ENCODE measurements at places on chromosomes 12 and 14.
A peak's percentile ranks its signal among the peaks of the same experiment; 100 is the strongest.

DNA sequence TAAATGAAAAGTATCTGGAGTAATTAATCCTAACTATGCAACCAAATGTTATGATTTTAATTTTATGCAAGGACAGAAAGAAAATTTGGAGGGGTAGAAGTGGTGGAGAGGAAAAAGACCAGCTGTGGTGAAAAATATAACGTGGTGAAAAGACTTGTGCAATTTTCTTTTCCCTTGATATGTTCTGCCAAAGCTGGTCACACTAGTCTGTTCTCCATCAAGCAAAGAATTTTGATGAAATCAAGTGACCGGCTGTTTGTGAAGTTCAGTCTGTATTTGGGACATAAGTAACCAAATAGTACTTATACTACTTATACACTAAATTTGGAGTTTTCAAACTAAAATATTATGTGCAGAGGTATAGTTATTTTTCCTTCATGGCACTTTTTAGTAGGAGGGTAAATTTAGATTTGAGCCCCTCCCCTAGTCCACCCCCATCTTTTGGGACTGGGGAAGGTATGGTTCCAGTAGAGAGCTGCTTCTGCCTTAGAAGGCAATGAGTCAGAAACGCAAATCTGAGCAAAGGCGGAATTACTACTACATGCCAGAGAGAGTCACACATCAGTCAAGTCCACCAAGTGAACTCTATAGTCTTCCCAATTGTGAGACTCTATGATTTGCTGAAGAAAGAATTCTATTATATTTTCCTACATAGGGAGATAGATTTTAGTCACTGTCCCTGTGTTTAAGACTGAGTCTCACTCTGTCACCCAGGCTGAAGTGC lies 229.7 kb downstream of the SLC25A21 start:
- peak; percentile 24 for DNase-seq

DNA sequence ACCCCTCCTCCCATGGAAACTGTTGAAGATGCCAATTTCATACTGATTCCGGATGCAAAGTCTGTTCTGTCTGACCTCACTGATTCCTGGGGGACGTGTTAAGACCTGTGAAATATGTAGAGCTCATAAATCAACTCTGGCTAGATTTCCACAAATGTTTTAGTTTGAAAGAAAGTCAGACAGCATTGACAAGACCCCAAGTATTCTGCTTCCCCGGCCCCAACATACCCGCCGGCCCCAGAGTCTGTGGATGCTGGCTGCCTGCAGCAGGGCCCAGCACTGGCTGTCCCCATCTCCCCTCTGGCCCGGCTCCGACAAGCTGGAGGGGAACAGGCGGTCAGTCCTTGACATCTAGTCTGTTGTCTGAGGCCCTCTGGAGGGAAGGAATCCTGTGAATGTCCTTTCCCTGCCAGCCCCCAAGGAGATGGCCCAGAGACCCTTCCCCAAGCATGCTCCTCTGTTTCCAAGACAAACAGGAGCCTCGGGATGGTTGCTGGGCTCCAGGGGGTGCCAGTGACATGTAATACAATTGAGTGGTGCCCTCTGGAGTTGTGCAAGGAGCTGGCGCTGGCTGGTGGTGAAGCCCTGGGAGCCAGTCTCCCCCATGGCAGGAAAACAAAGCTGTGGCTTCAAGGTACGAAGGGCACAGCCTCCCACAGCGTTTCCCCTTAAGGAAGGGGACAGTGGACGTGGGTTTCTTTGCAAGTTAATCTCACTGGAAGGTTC lies 22.3 kb downstream of the FBLN5 start:
- DNase-seq = peak; percentile 83

DNA sequence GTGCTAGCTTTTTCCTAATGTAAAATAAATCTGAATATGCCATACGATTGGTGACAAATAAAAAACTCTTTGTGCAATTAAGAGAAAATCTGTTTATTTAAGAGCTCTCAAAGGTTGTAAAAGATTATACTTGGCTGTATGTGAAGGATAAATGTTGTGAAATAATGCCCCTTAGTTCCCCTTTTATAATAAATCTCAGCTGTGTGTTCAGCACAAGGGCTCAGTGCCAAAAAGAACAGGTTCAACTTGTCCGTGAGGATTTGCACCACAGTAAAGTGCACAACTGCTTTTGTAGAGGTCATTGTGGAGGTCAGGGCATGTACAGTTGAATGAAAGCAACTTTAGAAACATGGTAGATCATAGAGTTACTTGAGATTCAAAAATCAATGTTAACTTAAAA lies 118.6 kb downstream of the TRMT5 start:
- peak; percentile 6 for DNase-seq

- peak; percentile 97 for DNase-seq
Measured at GRCh38 chr14:72643317-72643801, 250.5 kb downstream of the DPF3 start.

- DNase-seq = no peak
Measured at GRCh38 chr14:68983191-68983590, 4.1 kb upstream of the ACTN1 start.

- DNase-seq = peak; percentile 31
Measured at GRCh38 chr12:53481939-53482586, 17.2 kb downstream of the MAP3K12 start.

- DNase-seq = no peak
Measured at GRCh38 chr12:130816097-130816496, 23.0 kb downstream of the STX2 start.

- DNase-seq = peak; percentile 90
Measured at GRCh38 chr14:85415015-85415712, 114.8 kb upstream of the FLRT2 start.

GRCh38 chr12:51448618-51449256 lies 24.1 kb downstream of the SLC4A8 start:
- no peak for DNase-seq

DNA sequence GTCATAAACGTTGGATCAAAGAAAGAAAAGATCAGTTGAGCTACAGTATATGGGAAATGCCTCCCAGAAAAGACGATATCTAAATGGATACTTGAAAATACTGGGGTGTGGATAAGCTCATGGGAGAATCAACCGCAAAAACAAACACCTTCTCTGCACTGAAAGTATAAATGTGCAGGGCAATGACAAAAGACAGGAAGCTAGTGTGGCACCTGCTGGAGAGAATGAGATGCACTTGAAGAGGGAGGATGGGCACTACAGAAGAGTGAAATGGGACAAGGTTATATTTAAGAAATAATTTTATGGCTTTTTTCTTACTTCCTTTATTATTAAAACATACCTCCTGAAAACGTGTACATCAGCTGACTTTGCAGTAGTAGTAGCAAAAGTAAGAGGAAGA lies 153.7 kb downstream of the PRKD1 start:
- no peak for DNase-seq

GRCh38 chr14:22333422-22334274 lies 255.4 kb downstream of the DAD1 start:
- peak; percentile 25 for DNase-seq

- DNase-seq = no peak
Measured at GRCh38 chr12:113950873-113951272, 15.3 kb downstream of the RBM19 start.

GRCh38 chr14:57573173-57573572 lies 79.5 kb upstream of the CCDC198 start:
- DNase-seq = no peak

DNA sequence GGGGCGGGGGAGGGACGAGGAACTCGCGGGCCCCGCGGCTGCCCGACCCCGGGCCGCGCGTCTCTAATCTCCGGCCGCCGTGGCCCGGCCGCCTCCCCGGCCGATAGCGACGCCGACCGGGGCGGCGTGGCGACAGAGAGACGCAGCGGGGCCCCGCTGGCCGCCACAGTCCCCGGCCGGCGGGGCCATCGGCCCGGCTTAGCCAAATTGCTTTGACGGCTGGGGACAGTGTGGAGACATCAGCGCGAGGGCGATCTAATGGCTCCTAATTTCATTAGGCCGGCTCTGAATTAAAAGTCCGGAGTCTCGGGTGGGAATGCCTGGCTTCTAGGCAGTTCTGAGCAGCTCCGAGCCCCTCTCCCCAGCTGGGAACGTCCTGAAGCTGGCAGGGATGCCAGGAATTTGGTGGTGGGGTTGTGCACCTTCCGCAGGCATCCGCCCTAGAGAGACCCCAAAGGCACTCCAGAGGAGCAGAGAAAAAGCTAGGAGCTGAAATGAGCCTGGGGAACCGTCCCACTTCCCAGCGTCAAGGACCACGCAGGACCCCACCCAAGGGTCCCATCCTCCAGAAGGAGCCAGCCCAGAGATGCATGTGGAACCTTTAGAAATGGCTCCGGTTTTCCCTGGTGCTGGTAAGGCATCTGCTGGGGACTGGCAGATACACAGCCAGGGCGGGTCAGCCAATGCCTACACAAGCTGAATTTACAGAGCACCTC lies 9.6 kb downstream of the TBX5 start:
- DNase-seq = no peak

GRCh38 chr12:32920506-32921085 lies 24.0 kb upstream of the PKP2 start:
- DNase-seq = no peak

- no peak for DNase-seq
Measured at GRCh38 chr12:94938583-94938982, 64.9 kb downstream of the NDUFA12 start.

GRCh38 chr14:59199205-59199604 lies 10.7 kb downstream of the DAAM1 start:
- no peak for DNase-seq

All from fibroblast of skin of right quadriceps (primary cell).